ENCODE measurements at places on chromosomes 6 and 20.

DNA sequence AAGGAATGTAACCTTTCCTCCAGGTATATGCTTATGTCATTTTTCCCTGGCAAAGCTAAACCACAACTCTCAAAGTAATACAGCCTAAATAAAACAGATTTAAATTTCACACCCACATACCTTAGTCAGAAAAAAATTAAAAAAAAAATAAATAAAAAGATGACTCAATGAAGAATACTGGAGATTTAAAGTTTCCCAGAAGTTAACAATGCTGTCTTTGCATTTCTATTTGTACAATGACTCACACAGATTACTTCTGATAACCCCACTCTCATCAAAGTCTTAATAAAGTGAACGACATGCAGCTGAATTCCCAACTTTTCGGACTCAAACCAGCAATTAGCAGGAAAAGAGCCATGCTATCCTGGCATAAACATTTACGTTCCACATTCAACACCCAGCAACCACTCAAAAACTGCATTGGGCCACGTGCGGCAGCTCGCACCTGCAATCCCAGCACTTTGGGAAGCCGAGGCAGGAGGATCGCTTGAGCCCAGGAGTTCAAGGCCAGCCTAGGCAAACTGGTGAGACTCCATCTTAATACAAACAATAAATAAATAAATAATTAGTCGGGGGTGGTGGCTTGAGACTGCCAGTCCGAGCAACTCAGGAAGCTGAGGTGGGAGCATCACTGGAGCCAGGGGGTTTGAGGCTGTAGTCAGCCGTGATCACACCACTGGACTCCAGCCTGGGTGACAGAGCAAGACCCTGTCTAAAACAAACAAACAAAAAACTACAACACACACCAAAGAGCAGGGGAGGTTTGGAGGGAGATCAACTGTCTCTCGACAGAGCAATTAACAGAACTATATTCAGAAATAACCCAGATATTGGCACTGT, 130.5 kb downstream of the WDR27 start:
- no peak for DNase-seq

DNA sequence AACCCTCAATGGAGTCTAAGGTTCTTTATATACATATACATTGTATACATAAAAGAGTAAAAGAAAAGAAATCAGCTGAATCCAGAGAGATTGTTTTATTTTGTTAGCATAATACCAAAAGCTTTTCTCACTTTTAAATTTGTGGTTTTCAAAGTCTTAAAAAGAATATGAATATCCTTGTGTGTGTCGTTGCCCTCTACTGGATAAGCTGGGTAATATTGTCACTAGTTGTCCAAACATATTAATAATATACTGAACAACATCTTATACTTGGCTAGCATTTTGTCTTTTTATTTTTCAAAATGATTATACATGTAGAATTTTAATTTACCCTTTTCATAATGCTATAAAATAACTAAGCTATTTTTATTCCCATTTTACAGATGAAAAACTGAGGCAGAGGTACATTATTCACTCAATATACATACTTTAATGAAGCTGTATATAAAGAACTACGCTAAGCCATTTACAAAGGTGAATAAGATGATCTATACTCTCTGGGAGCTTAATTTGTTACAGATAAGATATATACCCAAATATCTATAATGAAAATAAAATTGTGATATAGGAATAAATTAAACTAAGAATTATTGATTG, 531.7 kb downstream of the TFAP2B start:
- peak; percentile 44 for DNase-seq

- DNase-seq, result no peak
Measured at GRCh38 chr6:113978084-113978675, 7.2 kb upstream of the HDAC2 start.

- no peak for DNase-seq
Measured at GRCh38 chr6:130935978-130936377, 108.8 kb downstream of the SMLR1 start.

- no peak for DNase-seq
Measured at GRCh38 chr20:13340088-13340487, 119.0 kb downstream of the ISM1 start.

GRCh38 chr20:11443382-11444119, 474.1 kb upstream of the BTBD3 start:
- DNase-seq, result no peak

GRCh38 chr6:73801652-73802268, 105.8 kb downstream of the CD109 start:
- DNase-seq, result no peak

GRCh38 chr20:20500312-20500711, 132.4 kb downstream of the INSM1 start:
- DNase-seq, result no peak

DNA sequence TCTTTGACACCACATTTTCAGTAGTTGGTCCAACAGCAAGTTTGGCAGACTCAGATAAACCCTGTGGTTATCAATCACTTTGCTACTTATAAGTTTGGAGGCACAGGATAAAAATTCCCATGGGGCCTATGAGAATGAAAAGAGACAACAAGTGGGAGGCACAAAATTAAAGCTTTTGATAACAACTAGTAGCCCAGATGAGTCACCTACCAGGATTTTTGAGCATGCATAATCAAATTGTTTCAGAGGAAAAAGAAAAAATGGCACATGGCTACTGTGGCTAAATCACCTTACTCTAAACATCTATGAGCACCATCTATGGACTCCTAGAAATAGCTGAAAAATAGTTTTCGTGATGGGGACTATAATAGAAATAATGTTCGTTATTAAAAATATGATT, 40.8 kb upstream of the BMP5 start:
- no peak for DNase-seq

GRCh38 chr20:63968928-63969760, 586 bp downstream of the ZNF512B start:
- no peak for DNase-seq

Data from inflammatory macrophage treated with lipopolysaccharide for 4 hours (primary cell).